Stimulated activated CD8-positive, alpha-beta memory T cell treated with anti-CD3 and anti-CD28 coated beads, Interleukin-4, amount 100 ng/mL, for 1 hour (primary cell): ENCODE measurements at places on chromosomes 12 and 14.

GRCh38 chr14:100140452-100141078 is 18.9 kb downstream of the DEGS2 start:
- no peak for DNase-seq

DNA sequence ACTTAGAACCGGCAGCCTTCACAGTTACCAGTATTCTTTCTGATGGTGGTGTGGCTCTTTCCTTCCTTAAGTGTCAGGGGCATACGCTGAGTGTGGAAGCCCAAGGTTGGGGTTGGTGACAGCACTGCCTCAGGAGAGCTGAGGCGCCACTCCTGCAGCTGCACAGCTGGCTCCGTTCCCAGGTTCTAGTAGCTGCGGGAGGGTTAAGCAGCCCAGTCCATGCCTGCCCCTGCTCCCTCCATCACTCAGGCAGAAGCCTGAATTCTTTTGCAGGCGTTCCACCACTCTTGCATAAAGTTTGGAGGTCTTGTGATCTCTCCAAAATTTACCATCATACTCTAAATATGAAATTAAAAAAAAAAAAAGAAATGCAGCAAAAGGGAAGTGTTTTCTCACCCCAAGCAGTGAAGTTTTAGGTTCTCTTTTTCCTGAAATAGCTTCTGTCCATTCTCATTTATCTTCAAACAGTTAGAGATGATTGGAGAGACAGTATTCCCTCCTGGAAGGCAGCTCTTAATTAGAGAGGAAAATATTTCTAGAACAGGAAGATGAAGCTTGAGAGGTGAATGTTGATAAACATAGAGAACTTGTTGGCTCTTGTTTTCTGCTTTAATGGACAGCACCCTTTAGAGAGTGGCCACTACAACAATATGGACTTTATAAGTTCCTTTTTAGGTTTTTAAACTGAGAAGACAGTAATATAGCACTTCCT is 136.1 kb downstream of the FGD4 start:
- no peak for DNase-seq

DNA sequence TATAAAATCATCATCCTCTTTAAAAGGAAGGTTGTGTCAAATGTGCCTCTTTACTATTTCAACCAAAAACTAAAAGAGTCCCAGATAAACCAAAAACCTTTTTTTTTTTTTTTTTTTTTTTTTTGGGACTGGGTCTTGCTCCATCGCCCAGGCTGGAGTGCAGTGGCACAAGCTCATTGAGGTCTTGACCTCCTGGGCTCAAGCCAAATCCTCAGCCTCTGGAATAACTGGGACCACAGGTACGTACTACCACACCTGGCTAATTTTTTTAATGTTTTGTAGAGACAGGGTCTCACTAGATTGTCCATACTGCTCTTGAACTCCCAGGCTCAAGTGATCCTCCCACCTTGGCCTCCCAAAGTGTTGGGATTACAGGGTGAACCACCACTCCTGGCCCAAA is 16.4 kb upstream of the SELPLG start:
- DNase-seq, result no peak

DNA sequence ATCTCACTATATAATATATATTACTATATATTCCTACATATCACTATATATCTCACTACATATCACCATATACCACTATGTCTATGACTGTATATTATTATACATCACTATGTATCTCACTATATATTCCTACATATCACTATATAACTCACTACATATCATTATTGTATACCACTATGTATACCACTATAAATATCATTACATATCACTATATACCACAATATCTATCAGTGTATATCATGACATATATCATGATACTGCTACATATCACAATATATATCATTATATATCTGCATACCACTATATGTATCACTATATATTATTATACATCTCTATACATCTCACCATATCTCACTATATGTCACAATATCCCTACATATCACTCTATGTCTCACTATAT is 121.5 kb downstream of the ASCL4 start:
- no peak for DNase-seq

DNA sequence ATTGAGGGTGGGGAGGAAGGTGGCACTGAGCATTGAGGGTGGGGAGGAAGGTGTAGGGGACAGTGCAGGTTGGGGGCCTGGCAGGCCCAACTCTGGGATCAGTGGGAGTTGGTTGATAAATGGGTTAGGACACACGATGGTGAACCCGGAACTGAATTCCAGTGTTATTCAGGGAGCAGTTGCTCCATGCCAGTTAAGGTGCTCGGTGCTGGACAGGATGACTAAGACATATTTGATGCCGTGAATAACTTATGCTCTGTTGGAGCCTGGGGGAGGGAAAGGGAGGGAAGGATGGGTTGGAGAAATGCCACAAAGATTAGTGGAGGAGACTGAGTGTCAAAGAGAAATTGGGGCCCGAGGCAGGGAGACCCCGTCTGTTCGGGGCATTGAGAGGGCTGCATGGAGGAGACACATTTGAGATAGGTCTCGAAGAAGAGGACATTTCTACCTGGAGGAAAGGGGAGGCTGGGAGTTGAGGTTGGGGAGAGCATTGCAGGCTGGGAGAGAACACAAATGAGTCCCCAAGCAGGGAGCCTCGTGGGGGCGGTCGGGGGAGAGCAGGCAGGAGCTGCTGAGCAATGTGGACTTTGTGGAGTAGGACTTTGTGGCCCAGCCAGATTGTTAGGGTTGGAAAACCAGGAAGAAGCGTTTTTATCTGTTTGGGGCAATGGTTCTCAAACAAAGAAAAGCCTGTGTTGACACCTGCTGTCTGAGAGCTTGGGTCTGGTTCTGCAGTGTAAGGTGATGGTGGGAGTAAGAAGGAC is 65.3 kb downstream of the IQSEC3 start:
- no peak for DNase-seq
